ENCODE measurements at places on chromosomes 1 and 21.

- DNase-seq = no peak
Observed at GRCh38 chr1:24600551-24600950, 42.6 kb upstream of the SRRM1 start.

DNA sequence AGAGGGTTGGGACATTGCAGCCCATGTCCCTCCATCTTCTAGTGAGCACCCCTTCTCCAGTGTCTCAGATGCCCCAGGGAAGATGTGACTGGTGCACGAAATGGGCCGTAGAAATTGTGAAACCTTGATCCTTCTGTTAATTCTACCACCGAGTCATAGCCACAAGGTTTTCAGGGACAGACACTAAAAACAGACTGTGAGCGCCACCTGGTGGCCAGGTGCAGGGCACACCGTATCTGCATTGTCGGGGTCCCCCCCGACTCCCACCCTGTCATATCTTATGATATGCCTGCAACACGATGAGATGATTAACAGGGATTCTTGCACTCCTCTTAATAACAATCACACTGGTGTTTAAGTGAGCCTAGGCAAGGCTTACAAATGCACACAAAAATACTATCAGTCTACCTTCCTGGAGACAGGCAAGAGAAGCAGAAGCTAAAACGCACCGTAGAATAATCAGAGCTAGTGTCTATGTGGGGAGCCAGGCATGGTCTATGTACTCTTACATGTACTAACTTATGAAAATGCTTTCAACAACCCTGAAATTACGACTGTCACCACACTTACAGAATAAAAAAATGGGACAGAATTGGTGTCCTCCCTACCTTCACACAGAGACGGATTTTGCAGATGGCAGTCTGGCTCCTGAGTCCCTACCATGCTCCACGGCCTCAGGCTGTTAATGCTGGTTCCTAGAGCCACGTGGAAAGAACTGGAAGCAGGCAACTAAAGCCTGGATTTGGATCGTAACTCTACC is 57.9 kb downstream of the FHAD1 start:
- peak; percentile 90 for DNase-seq

DNA sequence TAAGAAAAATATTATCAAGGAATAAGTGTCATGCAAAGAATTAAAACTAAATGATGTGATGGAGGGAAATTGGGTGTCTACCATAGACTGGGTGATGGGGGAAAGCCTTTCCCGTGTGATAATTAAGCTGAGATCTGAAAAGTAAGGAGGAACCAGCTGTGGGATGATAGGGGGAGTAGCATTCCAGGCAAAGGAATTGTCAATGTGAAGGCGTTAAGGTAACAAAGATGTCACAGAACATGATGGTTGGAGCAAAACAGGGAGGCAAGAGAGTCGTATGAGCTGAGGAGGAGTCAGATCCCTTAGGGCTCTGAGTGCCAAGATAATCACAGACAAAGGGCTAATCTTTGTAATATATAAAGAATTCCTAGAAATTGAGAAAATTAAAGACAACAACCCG is 170.1 kb downstream of the CDC7 start:
- DNase-seq = no peak

- no peak for DNase-seq
Observed at GRCh38 chr1:15453734-15454133, 2.8 kb upstream of the CELA2A start.

DNA sequence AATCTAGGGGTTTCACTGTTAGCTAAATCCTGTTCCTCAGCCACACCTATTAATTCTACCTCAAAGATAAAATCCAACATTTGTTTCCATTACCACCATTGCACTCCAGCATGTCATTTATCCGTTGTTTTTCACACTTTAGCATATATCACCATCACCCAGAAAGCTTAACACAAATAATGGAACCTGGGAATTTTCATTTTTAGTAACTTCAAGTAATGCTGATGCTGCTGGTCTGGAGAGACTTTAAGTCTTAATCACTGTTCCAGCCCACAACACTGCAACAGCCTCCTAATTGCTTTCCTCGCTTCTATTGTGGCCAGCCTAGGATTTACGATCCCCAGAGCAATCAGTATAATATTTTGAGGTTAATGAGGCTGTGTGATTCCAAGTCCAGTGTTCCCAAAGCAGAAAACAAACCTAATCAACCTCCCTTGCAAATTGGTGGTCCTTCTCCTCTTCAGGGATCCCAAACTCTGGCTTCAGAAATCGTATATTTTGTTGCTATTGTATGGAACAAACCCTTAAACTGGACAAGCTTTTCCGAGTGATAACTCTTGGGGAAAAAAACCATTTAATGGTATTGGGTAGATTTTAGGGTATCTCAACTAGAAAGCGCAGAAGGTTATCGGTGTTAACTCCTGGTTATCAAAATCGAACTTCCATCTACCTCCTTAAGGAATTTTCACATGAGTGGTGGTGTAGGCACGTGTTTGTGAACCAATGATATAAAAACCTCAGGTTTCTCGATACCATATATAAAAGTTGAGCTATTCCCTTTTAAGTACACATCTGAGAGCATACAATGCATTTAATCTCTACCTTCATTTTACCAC is 50.0 kb upstream of the BOLA1 start:
- no peak for DNase-seq

DNA sequence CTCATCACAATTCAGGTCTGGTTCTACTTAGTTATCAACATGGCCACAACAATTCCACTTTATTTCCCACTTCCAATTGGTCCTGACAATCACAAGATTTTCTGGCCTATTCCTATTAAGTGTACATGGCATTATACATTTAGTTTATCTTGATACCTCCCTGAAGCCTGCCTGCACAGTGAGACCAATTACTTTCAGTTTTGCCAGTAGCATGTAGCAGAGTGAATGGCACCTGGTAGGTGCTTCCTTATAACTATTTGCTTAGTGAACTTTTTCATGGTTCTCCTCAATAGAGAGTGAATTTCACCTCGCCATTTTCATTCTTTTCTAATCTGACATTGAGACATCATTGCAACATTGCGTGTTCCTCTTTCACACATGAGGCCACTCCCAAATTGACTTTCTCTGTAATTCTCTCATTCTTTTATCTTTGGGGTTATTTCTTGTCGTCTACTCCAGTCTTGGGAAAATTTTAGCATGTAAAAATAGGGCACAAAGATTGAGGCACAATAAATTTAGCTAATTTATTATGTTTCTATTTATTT is 124.3 kb downstream of the DISC1 start:
- DNase-seq = no peak

DNA sequence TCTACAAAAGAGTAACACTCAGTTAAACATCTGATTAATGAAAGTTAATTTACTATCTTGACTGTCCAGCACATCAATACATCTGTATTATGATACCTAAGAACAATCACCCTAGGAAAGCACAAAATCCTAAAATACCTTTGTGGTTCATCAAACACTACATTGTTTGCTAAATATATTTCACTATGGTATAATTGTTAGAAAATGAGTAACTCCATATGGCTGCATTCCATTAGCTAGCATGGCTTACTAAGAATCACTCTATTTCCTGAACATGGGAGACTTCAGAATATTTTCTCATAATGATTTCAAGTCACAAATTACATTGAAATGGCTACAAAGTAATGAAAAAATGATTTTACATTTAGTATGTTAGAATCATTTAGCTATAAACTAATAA is 12.5 kb downstream of the TRMT1L start:
- no peak for DNase-seq

- DNase-seq = no peak
Observed at GRCh38 chr1:29825941-29826415, 589.7 kb downstream of the PTPRU start.

GRCh38 chr1:167905671-167906070 is 8.3 kb downstream of the ADCY10 start:
- DNase-seq = no peak

GRCh38 chr1:61120998-61121397 is 38.6 kb downstream of the NFIA start:
- DNase-seq = no peak

GRCh38 chr1:184329962-184330868 is 56.6 kb upstream of the C1orf21 start:
- DNase-seq = no peak

DNA sequence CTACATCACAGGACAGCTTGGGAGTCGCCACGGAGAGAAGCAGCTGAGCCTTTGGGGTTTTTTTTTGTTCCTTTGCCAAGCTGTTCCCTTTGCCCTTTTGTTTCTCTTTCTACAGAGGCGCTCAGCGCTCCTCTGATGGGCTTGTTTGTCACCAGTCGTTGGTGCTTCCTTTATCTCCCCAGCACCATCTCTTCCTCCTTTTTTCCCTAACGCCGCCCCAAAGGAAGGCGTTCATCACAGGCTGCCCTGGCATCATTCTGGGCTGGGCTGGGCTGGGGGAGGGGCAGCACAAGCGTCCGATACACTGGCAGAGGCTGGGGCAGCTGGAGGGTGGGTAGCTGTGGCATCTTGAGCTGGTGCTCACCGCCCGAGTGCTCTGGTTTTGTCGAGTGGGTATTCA is 10.5 kb downstream of the IGSF21 start:
- DNase-seq = peak; percentile 66

DNA sequence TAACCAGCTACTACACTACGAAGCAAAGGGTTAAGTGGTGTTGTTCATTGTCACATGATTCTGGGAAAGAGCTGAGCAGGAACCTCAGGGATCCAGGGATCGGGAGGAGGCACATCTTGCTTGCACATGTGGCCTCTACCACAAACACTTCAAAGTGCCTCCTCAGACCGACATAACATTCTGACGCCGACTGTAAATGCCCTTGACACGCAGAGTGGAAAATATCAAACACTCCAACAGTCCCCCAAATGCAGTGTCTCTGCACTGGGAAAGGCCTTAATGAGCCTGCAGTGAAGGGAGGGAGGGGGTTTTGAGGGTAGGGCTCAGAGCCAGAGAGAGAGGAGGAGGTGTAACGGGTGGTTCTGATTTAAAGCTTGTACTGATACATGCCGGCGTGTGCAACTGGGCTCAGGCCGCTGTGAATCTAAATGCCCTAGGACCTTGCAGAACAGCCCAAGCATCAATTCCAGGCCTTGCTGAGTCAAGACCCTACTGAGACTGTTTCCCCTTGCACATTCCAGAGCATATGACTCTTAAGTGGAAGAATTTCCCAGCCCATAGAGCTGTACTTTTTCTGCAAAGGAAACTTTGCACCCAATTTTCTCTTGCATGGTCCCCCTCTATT is 163.7 kb downstream of the NTMT2 start:
- peak; percentile 3 for DNase-seq

DNA sequence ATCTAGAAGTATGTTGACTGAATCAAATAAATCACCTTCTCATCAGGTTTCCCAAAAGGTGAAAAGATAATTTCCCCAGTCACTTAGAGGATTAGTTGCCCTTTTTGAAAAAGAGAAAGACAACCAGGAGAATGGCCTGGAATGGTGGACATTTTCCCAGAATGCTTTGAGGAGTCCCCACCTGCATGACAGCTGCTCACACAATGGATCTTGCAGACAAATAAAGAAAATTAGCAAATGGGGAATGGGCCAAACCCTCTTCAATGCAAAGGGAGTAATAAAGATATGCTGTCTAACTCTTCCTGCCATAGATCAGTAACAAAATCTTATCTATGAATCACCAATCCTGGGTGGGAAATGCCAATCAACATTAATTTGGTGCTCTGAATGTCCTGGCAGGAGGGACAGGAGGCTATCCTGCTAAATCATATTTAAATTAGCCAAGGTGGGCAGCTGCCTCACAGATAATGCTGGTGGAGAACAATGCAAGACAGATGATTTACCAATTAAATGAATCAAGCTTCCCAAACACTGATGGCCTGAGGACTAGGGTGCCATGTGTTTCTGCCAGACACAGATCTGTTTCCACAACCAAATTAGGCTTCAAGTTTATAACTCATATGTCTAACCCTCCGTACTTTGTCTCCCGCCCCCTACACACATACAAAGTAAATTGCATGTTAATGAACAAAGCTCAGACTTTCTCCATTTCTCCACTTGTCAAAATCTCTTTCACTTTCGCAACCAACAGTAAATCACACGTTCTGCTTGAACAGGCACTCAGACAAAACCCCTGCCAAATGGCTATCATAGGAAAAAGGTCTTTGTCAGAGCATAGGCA is 488.0 kb upstream of the PLXNA2 start:
- peak; percentile 48 for DNase-seq

GRCh38 chr1:37884145-37884544 is 24.8 kb upstream of the MTF1 start:
- DNase-seq = no peak

All from NCI-H510A treated with DMSO at 0.1 percent for 48 hours (cell line).